ENCODE measurements at places on chromosomes 12 and 14.

GRCh38 chr12:104467346-104467837 is 10.6 kb downstream of the CHST11 start:
- DNase-seq = no peak

DNA sequence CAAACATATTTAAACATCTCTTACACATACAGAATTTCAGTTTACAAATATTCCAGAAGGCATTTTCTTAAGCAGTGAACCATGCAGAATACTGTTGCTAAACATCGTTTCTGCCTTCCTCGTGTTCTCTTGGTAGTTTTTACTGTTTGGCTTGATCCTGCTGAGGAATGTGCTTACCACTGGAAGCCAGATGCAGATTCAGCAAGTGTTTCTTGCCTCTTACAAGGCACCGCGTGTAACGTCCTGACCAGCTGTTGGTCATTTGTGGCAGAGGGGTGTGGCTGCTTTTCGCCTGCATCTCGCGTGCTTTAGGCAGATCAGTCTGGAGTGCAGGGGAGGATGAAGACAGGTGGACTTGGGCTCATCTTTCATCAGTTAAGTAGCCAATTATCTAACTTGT is 12.4 kb downstream of the EIF2B1 start:
- no peak for DNase-seq

GRCh38 chr12:116604178-116604895 is 45.2 kb downstream of the MAP1LC3B2 start:
- DNase-seq = no peak

- DNase-seq = no peak
Measured at GRCh38 chr12:65868133-65868705, 43.9 kb downstream of the HMGA2 start.

- no peak for DNase-seq
Measured at GRCh38 chr12:57476993-57477709, 2.5 kb downstream of the ARHGAP9 start.

DNA sequence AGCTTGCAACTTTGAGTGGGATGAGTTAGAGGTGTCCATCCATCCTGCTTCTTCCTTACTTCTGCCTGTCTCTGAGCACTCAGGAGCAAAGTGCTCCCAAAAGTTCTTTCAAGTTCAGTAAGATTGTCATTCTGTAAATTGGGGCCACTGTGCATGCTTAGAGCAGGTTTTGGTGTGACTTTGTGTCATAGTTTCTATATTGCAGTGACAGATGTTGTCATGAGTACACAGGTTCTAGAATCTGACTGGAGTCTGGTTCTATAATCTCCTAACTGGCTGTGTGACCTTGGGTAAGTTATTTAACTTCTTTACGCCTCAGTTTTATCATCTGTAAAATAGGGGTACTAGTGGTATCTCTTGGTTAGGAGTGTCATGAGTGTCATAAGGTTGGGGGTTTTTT is 202.7 kb upstream of the BCL2L14 start:
- DNase-seq = no peak

- no peak for DNase-seq
Measured at GRCh38 chr12:106906715-106907114, 49.0 kb upstream of the TMEM263 start.

- no peak for DNase-seq
Measured at GRCh38 chr12:122137229-122137628, 36.8 kb downstream of the IL31 start.

DNA sequence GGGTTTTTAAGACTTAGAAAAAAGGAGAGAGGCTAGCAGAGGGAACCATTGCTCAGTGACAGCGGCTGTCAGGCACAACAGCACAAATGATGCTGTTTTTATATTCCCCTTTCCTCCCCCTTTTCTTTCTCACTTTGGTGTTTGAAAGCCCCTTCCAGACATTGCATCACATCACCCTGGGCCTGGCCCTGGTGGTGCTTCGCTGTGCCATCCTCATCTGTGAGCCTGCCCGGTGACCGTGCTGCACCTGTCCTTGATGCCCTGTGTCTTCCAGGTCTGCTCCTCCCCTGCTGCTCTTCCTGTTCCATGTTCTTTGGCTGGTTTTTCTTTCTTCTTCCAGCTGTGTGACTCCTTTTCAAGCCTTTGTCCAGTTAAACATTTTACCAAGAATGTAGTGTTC is 24.8 kb downstream of the KLC1 start:
- no peak for DNase-seq

GRCh38 chr12:119341020-119341419 is 6.5 kb downstream of the CCDC60 start:
- DNase-seq = no peak

GRCh38 chr12:58131986-58132755 is 190.8 kb downstream of the ATP23 start:
- no peak for DNase-seq

GRCh38 chr12:1879633-1880032 is 38.8 kb downstream of the CACNA2D4 start:
- DNase-seq = no peak

DNA sequence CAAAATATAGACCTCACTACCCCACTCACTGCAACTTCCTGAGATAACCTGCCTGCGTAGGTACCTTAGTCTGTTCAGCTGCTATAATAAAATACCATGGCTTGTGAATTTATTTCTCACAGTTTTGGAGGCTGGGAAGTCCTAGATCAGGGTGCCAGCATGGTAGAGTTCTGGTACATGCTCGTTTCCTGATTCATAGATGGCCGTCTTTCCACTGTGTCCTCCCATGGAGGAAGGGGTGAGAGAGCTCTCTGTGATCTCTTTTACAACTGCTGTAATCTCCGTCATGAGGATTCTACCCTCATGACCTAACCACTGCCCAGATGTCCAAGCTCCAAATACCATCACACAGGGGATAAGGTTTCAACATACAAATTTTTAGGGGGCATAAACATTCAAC is 49.7 kb downstream of the KCNA1 start:
- DNase-seq = no peak

- DNase-seq = no peak
Measured at GRCh38 chr12:80769553-80770140, 52.9 kb downstream of the MYF5 start.

DNA sequence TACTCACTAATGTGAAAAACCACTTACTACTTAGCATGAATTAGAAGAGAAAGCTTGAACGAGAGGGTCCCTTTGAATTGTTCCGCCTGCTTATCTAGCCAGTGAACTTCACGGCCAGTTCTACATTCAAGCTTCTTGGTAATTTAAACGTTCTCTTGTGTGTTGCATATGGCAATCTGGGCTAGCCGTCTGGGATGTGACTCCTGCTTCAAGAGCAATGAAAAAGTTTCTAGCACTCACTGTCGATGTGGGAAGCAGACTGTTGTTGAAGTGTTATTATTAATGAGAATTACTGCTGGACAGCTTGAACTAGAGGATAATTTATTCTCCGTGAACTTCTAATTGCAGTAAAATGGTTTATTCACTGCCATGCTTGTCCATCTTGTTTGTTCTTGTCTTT is 93.9 kb downstream of the SLC15A5 start:
- no peak for DNase-seq

DNA sequence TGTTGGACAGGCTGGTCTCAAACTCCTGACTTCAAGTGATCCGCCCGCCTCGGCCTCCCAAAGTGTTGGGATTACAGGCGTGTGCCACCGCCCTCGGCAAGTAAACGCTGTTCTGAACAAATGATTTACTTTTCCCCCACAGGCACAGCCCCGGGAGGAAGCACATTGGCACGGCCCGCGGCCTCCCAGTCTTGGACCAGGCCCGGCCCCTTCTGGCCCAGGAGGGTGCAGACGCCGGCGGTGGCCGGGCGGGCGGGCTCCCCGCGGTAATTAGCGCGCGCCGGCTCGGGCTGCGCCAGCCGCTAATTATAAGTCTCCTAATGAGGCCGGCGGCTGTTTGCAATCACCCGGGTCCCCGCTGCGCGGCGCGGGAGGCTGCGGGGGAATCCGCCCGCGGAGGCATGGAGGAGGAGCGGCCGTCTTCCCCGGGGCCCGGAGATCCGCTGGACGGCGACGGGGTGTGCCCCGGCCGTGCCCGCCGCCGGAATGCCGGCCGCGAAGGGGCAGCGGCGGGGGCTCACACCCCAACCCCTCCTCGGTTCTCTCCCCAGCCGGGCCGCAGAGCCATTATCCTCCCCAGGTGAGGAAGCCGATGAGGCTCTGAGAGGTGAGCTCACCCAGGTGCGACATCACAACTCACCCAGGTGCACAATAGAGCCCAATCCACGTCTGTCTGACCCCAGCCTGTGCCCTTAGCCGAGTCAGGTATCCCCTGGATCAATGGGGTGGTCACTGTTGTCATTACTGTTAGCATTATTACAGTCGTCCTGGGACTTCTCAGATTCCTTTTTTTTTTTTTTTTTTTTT is 3.3 kb upstream of the POP5 start:
- DNase-seq = peak; percentile 67

- DNase-seq = no peak
Measured at GRCh38 chr14:89239023-89239422, 178.0 kb downstream of the FOXN3 start.

GRCh38 chr12:114817571-114818425 is 133.8 kb upstream of the TBX3 start:
- no peak for DNase-seq

GRCh38 chr12:56695327-56696101 is 7.4 kb upstream of the PTGES3 start:
- DNase-seq = no peak

- no peak for DNase-seq
Measured at GRCh38 chr14:58659846-58660245, 22.1 kb downstream of the DACT1 start.

GRCh38 chr14:26765768-26766520 is 168.1 kb upstream of the NOVA1 start:
- DNase-seq = no peak

GRCh38 chr12:47082283-47082682 is 2.5 kb upstream of the AMIGO2 start:
- no peak for DNase-seq
